Effector memory CD8-positive, alpha-beta T cell (primary cell): ENCODE measurements at places on chromosomes 16 and 17.
A peak's percentile ranks its signal among the peaks of the same experiment; 100 is the strongest.

DNA sequence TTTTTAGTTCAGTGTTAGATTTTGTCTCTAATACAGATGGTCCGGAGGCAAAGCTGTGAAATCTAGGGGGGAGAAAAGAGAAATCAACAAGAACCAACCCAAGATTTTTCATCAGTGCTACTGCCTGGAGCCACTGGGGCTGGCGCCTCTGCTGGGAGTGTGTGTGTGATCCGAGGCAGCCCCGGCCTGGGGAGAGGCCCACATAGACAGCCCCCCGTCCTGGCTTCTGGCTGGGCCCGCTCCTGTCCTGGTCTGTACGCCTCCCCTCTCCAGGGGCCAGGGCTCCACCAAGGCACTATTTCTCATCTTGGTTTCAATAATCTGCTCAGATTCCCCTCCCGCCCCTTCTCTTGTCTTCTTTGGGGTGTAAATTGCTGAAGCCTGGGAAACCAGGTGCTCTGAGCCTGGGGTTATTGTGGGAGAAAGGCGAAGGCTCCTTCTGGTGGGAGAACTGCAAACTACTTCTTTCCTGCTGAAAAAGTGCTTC lies 7.8 kb downstream of the BAHCC1 start:
- no peak for DNase-seq
- H3K4me3 ChIP-seq = no peak overlapping the region
- H3K36me3 ChIP-seq = peaks cover 17% of the 10 kb centered on the region
- peaks cover 82% of the 10 kb centered on the region for H3K27me3 ChIP-seq

DNA sequence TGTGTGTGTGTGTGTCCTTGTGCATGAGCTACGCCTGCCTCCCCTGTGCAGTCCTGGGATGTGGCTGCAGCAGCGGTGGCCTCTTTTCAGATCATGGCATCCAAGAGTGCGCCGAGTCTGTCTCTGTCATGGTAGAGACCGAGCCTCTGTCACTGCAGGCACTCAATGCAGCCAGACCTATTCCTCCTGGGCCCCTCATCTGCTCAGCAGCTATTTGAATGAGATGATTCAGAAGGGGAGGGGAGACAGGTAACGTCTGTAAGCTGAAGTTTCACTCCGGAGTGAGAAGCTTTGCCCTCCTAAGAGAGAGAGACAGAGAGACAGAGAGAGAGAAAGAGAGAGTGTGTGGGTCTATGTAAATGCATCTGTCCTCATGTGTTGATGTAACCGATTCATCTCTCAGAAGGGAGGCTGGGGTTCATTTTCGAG lies 22.5 kb downstream of the STAT5A start:
- no peaks in the 10 kb centered on the region for H3K27me3 ChIP-seq
- H3K27ac ChIP-seq = peak overlapping the region; percentile 88
- no peak overlapping the region for H3K4me3 ChIP-seq
- no peak for DNase-seq

DNA sequence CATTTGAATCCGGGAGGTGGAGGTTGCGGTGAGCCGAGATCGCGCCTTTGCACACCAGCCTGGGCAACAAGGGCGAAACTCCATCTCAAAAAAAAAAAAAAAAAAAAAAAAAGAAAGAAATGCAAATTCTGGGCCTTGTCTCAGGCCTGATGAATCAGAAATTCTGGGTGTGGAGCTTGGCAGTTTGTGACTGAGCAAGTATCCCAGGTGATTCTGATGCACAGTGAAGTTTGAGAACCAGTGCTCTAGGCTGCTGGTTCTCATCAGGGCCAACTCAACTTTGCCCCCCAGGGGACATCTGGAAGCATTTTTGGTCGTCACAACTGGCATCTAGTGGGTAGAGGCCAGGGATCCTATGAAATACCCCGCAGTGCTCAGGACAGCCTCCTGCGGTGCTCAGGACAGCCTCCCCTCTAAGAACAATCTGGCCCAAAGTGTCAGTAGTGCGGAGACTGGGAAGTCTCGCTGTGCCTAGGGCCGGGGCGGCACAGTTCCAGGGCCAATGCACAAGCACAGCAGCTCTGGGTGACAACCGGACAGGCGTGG lies 55.9 kb downstream of the SDK2 start:
- no peaks in the 10 kb centered on the region for H3K36me3 ChIP-seq
- H3K4me3 ChIP-seq = no peak overlapping the region
- peaks cover 23% of the 10 kb centered on the region for H3K4me1 ChIP-seq
- peaks cover under 1% of the 10 kb centered on the region for H3K27me3 ChIP-seq

DNA sequence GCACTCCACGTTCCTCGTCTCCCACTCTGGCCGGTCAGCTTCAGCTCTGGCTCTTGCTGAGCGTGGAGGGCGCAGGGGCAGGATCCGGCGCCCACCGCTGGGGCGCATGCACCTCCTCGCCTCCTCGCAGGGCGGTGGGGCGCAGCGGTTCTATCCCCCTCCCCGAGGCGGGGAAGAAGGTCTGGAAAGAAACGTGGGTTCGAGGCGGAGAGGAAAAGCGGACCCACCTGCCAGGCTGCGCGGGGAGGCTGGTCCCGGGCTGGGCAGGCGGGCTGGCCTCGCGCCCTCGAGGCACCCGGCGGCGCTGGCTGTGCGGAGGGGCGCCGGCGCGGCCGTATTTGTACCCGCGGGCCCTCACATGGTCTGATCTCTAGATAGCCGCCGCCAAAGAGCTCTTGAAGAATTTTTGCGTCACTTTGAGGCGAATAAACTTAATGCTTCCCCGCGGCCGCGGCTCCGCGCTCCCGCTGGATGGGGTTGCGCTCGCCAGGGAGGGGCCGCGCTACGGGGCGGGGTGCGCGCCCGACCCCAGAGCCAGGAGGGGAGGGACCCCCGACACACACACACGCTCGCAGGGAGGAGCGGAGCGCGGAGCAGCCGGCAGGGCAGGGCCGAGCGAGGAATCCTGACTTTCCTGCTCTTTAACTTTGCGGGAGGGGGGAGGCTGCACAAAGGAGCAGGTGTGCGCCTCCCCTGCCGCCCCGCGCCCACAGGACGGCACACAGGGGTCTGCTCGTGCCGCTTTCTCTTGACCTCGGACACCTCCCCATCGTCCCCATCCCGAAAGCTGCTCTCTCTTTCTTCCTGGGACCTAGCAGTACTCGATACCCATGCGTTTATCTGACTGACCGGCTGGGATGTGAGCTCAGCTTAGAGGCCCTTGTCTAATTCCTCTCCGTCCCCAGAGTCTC lies at the start of gene SLC6A4:
SLC6A4 (minus strand) TSS at position 312 of the 911 bp plus-strand sequence. CDS start 13,739 bp downstream, outside the sequence.
- H3K27me3 ChIP-seq = peaks cover 83% of the 10 kb centered on the region
- peak within 1 kb of the TSS; percentile 73 for H3K4me3 ChIP-seq
- H3K4me1 ChIP-seq = peaks cover 26% of the 10 kb centered on the region
- no peaks in the 10 kb centered on the region for H3K36me3 ChIP-seq
- H3K27ac ChIP-seq = no peak within 1 kb of the TSS

DNA sequence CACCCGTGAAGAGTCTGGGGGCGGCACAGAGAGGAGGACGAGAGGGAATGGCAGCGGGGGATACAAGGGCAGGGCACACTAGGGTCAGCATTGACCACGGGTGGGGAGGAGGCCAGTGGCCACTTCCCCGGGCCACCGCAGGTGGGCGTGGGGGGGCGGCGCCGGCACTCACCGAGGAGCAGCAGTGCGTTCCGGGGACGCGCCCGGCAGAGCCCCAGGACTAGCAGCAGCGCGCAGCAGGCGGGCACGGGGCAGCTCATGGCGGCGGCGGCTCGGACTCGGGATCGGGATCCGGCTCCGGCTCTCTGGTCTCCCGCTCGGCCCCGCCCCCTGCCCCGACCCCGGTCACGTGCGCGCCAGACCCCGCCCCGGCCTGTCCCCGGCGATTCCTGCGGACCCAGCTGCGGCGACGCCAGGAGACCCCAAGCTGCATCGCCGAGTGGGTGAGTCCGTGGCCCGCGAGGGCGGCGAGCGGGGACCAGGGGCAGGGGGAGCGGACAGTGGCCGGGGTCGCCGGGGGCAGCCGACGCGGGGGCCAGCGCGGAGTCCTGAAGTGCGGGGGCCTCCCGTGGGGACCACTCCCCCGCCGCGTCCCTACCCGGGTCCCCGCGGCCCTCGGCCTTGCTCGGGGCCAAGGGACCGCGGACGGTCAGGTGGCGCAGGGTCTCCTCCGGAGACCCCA lies at the start of the genes SGSH and SLC26A11:
SGSH (minus strand) TSS at position 280 of the 682 bp plus-strand sequence; CDS start at position 260, 20 bp downstream.
SLC26A11 (plus strand) TSS at position 374 of the 682 bp plus-strand sequence. CDS start 1,134 bp downstream, outside the sequence.
- peak within 1 kb of the TSS; percentile 84 for H3K4me3 ChIP-seq
- H3K27ac ChIP-seq = peak within 1 kb of the TSS; percentile 94
- H3K36me3 ChIP-seq = peaks cover 32% of the 10 kb centered on the region
- peaks cover 29% of the 10 kb centered on the region for H3K4me1 ChIP-seq
- no peaks in the 10 kb centered on the region for H3K27me3 ChIP-seq

- no peak overlapping the region for H3K4me3 ChIP-seq
- H3K27ac ChIP-seq = no peak overlapping the region
- no peaks in the 10 kb centered on the region for H3K36me3 ChIP-seq
- peaks cover 73% of the 10 kb centered on the region for H3K27me3 ChIP-seq
- H3K4me1 ChIP-seq = no peaks in the 10 kb centered on the region
These were observed 4.2 kb upstream of the NDRG4 start for GRCh38 chr16:58495521-58496331.

- DNase-seq = peak; percentile 19
- H3K27ac ChIP-seq = peak overlapping the region; percentile 98
- H3K4me3 ChIP-seq = peak overlapping the region; percentile 100
- peaks cover 85% of the 10 kb centered on the region for H3K36me3 ChIP-seq
These were observed 5.2 kb upstream of the TSPOAP1 start for GRCh38 chr17:58333736-58334207.

GRCh38 chr17:33072421-33073161 lies 80.9 kb downstream of the SPACA3 start:
- H3K27ac ChIP-seq = no peak overlapping the region
- H3K36me3 ChIP-seq = no peaks in the 10 kb centered on the region
- H3K4me3 ChIP-seq = no peak overlapping the region
